LoVo (cell line): ENCODE measurements at places on chromosomes 5 and 9.
A peak's percentile ranks its signal among the peaks of the same experiment; 100 is the strongest.

DNA sequence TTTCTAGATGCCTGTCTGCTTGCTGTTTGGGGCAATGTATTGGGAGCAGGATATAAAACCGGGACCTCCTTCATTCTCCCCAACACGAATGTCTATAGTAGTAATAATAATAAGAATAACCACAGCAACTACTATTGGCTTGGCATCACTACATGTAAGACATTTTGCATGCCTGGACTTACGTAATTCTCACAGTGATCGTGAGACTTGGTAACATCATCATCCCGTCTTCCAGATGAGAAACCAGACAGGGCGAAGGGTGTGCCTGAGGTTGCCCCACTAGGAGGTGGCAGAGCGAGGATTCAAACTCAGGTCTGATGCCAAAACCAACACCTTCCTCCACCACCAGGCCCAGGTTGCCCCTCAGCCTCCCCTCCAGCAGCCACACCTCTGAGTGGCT is 185.1 kb downstream of the RGS3 start:
- DNase-seq, result no peak

- no peak for DNase-seq
These were observed 47.7 kb upstream of the GLRX start for GRCh38 chr5:95870105-95870672.

DNA sequence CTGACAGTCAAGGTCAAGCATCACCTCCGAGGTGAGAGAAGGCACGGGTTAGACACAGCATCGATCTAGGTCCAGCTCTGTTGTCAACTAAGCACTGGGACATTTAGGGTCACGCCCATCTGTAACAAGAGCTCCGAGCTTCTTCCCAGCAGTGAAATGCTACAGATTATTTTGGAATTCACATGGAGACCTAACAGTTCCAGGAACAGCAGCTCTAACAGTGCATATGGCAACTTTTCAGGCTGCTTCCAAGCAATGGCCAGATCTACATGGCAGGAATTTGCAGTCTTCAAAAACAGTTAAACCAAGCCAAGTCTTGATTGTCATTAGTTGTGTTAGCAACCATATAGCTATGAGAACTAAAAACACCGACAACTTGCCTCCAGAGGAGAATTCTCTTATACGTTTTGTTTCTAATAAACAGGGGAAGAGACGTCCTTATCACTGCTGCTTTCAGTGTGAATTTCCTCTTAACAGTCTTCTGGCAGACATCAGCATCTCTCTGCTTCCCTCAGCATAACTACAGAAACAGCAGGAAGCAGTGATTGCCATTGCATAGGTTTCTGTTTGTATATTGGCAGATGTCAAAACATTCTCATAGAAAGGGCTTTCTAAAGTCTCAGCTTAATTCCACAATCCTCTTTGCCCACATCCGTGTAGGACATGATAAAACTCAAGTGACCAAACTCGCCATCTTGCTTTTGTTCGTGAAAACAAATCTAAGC is 242.1 kb upstream of the DAPK1 start:
- DNase-seq, result no peak

- DNase-seq, result no peak
These were observed 1.4 kb downstream of the FLT4 start for GRCh38 chr5:180647941-180648500.

DNA sequence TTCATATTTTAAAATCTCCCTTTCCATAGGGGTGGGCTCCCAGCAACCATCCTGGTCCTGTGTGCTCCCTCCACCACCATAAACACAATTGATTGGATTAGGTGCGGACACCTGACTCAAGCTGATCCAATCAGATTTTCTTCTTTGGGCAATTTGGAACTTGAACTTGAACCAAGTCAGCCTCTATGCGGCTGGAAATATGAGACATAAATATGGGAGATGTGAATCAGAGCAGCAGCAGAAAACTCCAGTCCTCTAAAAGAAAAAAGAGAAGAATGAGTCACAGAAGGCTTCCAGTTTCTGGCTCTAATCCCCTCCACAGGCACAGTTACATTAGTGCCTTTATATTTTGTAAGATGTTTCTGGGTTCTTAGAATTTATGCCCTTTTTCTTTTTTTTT is 306.6 kb downstream of the MLLT3 start:
- DNase-seq, result no peak

GRCh38 chr5:38590838-38591522 is 34.5 kb upstream of the LIFR start:
- DNase-seq, result no peak

- no peak for DNase-seq
These were observed 212.4 kb downstream of the HSD17B3 start for GRCh38 chr9:96089452-96090085.

- DNase-seq, result no peak
These were observed 8.4 kb downstream of the NOTCH1 start for GRCh38 chr9:136537411-136537810.

- no peak for DNase-seq
These were observed 57.6 kb downstream of the PAX5 start for GRCh38 chr9:36976371-36977030.

GRCh38 chr9:126459126-126459525 is 132.5 kb downstream of the MVB12B start:
- DNase-seq, result no peak

DNA sequence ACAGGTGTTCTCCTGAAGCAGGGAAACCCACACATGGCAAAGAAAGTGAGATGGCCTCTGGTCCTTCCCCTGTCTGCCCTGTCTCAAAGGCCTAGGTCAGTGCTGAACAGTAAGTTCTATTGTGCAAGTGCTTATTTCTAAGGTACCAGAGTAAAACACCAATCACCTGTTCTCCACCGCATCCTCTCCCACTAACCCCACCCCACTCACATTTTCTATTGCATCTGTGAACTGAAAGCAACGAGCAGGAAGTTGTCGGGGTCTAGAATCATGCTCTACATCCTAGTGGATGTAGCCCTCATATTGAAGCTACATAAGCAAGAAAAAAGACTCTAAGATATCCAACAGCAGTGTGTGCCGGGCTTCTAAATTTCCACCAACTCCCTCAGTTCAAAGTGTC is 265.9 kb downstream of the ENC1 start:
- no peak for DNase-seq

- DNase-seq, result no peak
These were observed 5.2 kb downstream of the SLC31A2 start for GRCh38 chr9:113155911-113156588.

DNA sequence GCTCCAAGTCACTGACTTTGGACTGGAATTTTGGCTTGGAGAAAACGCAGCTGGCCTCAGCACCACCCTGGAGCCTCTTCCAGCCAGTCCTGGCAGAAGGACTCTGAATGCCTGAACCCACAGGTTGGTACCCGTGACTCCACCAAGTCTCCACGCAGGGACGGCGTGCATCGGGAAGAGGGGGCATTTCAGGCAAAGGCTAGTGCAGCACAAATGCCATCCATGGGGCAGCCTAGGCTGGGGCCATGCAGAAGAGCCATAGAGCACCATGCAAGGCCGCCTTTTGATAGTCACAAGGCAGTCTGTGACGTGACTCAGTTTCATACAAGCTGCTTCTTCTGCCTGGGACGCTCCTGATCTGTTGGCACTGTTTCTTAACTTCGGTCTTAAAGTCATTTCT is 28.0 kb downstream of the GDNF start:
- no peak for DNase-seq

- DNase-seq, result no peak
These were observed 2.2 kb downstream of the AKNA start for GRCh38 chr9:114385397-114386181.

DNA sequence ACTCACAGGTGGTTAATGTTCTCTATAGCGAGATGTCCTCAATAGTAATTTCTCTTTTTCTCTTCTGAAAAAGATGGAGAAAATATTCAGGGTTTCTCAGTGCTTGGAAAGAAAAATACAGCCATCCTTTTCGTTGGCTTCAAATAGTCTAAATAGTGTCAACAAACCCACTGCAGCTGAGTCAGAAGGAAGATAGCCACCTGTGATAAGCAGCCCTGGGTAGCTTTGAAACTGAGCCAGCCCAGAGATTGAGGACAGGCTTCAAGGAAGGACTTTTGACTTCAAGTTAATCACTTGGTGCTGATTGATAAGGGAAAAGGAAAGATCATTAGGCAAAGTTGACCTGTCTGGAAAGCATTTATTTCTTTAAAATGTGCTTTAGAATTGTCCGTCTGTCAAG is 78.7 kb upstream of the TYRP1 start:
- no peak for DNase-seq

GRCh38 chr5:13976867-13977830 is 32.7 kb upstream of the DNAH5 start:
- peak; percentile 54 for DNase-seq

- DNase-seq, result no peak
These were observed 93.2 kb downstream of the GLIS3 start for GRCh38 chr9:4206718-4207117.

- DNase-seq, result no peak
These were observed 114.0 kb upstream of the BASP1 start for GRCh38 chr5:17103461-17103860.

DNA sequence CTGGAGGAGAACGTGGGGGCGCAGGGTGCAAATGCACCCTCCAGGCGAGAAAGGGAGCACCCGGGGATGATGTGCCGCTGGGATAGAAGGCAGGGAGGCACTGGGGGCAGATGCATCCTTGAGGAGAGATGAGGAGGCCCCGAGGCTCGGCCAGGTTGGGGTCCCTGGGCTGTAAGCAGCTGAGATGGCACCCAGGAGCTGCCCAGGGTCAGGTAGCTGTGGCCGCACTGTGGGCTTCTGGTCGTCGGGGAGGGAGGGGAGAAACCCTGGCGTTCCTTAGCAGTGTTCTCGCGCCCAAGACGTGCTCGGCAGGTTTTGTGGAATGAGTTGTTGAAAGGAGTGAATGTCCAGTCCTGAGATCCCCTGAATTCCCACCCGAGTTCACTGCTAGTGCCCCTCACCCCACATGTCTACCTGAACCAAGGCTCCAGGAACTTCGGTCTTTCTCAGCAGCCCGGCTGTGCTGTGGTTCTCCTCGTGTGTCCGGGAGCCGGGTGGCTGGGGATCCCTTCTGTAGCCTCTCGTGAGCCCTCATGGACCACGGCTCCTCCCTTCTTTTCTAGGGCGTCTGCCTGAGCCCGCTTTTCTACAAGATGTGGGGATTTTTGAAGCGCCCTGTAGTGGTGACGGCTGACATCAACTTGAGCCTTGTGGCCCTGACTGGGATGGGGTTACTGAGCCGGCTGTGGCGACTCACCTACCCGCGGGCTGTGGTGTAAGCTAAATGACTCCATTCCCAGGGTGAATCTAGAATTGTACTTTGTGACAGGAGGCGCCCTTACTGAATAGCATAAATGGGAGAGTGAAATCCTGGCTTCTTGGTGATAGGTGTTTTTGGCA is 1.1 kb downstream of the POMT1 start:
- peak; percentile 28 for DNase-seq

DNA sequence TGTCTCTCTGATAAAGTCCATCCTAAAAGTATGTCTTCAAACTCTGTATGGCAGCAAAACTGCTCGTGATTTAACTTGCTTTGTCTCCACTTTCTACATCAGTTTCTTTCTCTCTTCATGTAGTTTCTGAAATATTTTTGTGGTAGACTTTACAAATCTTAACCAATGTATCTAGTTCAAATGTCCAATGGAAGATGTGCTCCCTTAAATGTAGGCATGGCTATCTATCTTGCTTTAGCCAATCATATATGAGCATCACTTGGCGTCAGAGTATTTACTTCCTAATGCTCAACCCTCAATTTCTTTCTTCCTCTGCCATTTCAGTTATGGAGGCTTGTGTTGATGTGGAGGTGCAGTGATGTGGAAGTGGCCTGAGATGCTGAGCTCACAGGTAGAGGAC is 206.1 kb upstream of the ZNF608 start:
- no peak for DNase-seq
